Body of pancreas (tissue), 4 donors: ENCODE measurements at places on chromosomes 3 and 15. TPM values are rescaled to one million over a fixed set of nuclear protein-coding genes. Genes with fewer than 3 reads are reported as not detected.
A peak's percentile ranks its signal among the peaks of the same experiment; 100 is the strongest.

DNA sequence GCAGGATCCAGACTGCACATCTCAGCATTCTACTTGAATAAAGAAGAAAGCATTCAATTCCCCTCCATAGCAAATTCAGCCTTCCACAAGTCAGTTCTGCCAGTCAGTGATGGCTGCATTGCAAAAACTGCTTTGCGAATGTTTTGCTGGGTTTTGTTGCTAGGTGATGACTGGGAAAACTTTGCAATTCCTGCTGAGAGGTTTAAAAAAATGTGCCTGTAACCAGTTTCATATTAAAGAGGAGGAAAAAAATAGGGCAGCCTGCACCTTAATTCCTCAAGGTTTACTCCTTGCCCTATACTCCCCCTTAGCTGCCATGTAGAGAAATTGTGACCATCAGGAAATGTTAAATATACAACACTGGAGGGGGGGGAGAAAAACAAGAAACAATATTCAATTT lies 225.6 kb upstream of the ATP11B start:
- H3K36me3 ChIP-seq: no peaks in the 10 kb centered on the region
- no peaks in the 10 kb centered on the region for H3K27me3 ChIP-seq
- no peaks in the 10 kb centered on the region for H3K4me1 ChIP-seq
- DNase-seq: no peak

- no peaks in the 10 kb centered on the region for H3K27me3 ChIP-seq
- DNase-seq: no peak
- no peak overlapping the region for H3K4me3 ChIP-seq
- no peak overlapping the region for H3K27ac ChIP-seq
Measured at GRCh38 chr3:188360364-188360881, 206.5 kb downstream of the LPP start.

GRCh38 chr3:69542089-69542804 lies 156.4 kb upstream of the FRMD4B start:
- no peaks in the 10 kb centered on the region for H3K36me3 ChIP-seq
- DNase-seq: no peak
- peaks cover 16% of the 10 kb centered on the region for H3K4me1 ChIP-seq
- H3K27me3 ChIP-seq: peaks cover 6% of the 10 kb centered on the region

The ERC2 gene
- total RNA-seq: 4.0 TPM

DNA sequence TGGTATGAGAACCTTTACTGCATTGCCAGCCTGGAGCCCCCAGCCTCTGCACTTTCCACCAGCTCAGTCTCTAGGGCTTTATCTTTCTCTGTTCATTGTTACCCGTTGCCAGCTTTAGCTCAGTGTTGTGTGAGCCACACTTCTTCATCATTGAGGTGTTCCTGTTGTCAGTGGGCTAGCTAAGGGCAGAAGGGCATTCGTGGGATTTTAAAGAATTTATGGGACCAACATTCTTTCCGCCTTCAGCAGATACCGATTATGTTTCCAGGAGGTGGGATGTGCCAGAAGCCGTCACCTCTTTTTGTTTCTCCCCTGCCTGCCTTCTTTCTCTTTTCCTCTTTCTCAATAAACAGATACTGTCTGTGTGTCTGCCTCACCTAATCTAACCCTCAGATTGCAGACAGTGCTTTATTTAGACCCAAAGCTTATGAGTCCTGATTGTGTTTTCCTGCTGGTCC lies 64.5 kb downstream of the PGPEP1L start:
- no peaks in the 10 kb centered on the region for H3K27me3 ChIP-seq
- H3K27ac ChIP-seq: peak overlapping the region; percentile 21

DNA sequence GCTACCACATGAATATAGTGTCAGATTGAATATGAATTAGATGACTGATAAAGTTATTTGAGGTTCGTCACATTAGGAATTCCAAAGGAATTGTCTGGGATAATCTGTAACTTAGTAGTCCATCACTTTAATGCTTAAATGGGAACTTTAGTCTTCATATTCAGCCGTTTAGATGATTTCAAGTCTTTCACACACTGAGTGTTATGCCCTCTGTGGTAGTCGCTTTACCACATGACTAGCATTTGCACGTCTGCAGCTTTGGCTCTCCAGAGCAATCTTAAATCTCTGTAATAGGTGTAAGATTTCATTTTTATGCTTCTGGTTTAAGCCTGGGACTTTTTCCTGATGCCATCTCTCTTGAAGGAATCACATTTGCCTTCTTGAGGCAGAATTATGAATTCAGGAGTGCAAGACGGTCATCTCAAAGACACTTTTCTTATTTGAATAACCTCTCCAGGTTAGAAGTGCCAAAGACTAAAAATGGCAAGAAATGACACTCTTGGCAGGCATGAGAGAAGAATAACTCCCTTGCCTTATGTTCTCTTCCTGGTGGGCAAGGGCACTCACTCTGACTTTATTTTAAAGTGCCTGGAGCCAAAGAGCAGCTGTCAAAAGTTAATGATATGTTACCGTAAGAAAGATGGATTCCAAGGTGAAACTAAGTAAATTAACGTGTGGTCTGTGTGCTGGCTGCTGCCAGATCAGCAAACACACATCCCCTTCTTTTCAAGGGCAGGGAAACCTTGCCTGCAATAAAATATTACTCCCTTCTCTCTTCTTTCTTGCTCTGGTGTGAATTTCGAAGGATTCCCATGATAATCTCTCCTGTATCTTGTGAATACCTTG lies 153.3 kb downstream of the B3GALNT1 start:
- no peak overlapping the region for H3K27ac ChIP-seq
- peaks cover 19% of the 10 kb centered on the region for H3K4me1 ChIP-seq
- H3K4me3 ChIP-seq: no peak overlapping the region
- no peaks in the 10 kb centered on the region for H3K36me3 ChIP-seq
- no peak for DNase-seq
- H3K27me3 ChIP-seq: no peaks in the 10 kb centered on the region

GRCh38 chr3:133096900-133097613 lies 58.9 kb downstream of the TMEM108 start:
- H3K4me1 ChIP-seq: no peaks in the 10 kb centered on the region
- H3K4me3 ChIP-seq: no peak overlapping the region
- DNase-seq: no peak
- H3K36me3 ChIP-seq: no peaks in the 10 kb centered on the region
- H3K27ac ChIP-seq: no peak overlapping the region
